ENCODE measurements at places on chromosomes 3 and 15. TPM values are rescaled to one million over a fixed set of nuclear protein-coding genes. Genes with fewer than 3 reads are reported as not detected.

The BMF gene
- 2.3 TPM for polyA plus RNA-seq

The THRB gene
- not detected for polyA plus RNA-seq

The CYP1A1 gene
- polyA plus RNA-seq, result 0.09 TPM

The CDHR4 gene
- not detected for polyA plus RNA-seq

The PIGB gene
- 22.4 TPM for polyA plus RNA-seq

The INKA1 gene
- 1.1 TPM for polyA plus RNA-seq

The FSIP1 gene
- polyA plus RNA-seq, result 1.3 TPM

The PRKCD gene
- polyA plus RNA-seq, result 27.3 TPM

The COL8A1 gene
- polyA plus RNA-seq, result not detected

The GOLGA8Q gene
- polyA plus RNA-seq, result not detected

The GOLGA8K gene
- not detected for polyA plus RNA-seq

The MESP1 gene
- 0.60 TPM for polyA plus RNA-seq

The UBAP1L gene
- 0.45 TPM for polyA plus RNA-seq

The FAM81A gene
- not detected for polyA plus RNA-seq

The PLA2G4D gene
- not detected for polyA plus RNA-seq

The ZNF148 gene
- 69.6 TPM for polyA plus RNA-seq

The ZDHHC19 gene
- polyA plus RNA-seq, result not detected
